GOT3 (cell line): ENCODE measurements at places on chromosomes 6 and 20.

DNA sequence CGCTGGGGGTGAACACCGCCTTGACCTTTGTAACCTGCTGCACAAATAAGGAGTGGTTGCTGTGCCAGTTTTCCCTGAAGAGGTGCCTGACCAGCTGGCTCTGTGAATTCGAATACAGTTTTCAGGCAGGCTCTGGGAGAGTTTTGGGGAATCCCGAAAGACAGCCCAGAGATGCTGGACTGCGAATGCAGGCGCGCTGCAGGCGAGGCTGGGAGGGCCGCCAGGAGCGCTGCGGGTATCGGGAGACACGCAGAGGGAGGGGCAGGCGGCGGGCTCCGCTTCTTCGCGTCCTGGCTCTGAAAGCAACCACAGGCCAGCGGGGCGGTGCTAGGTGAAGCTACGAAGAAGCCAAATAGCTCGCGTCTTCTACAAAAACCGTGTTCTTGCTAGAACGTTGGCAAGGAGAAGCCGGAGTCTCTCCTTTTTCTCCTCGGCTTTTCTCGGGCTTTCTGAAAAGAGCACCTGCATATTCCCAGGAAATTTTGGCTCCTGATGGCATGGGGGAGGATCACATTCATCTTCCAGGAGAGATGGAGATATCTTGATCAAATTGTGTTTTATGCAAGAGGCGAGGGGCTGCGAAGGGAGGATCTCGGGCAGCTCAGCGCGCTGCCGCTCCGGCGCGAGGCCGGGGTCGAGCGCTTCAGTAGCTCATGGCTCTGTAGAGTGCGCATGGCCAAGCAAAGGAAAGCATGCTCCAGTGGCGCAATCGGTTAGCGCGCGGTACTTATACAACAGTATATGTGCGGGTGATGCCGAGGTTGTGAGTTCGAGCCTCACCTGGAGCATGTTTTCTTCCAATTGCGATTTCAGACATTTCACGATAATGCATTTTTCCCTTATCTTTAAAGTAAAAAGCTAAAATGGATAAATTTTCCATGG lies 158.1 kb upstream of the ZNF184 start:
- no peak for DNase-seq

DNA sequence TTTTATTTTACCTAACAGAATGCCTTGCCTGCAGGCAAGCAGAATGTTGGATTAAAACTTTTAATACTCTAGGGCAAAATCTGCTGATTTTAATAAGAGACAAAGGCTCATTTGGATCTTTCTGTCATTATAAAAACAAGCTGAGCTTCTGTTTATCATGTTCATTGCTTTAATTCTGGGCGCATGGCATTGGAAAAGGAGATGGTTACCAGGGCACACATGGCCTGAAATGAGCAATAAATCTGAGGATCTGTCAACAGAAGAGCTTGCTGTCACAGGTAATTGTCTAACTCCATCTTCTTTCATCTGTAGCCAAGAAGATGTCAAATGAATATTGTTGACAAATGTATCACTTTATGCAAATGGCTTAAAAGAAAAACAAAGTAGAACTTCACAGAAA lies 439.6 kb downstream of the DOK5 start:
- DNase-seq = no peak

GRCh38 chr20:62741191-62741691 lies 32.6 kb downstream of the NTSR1 start:
- DNase-seq = no peak

DNA sequence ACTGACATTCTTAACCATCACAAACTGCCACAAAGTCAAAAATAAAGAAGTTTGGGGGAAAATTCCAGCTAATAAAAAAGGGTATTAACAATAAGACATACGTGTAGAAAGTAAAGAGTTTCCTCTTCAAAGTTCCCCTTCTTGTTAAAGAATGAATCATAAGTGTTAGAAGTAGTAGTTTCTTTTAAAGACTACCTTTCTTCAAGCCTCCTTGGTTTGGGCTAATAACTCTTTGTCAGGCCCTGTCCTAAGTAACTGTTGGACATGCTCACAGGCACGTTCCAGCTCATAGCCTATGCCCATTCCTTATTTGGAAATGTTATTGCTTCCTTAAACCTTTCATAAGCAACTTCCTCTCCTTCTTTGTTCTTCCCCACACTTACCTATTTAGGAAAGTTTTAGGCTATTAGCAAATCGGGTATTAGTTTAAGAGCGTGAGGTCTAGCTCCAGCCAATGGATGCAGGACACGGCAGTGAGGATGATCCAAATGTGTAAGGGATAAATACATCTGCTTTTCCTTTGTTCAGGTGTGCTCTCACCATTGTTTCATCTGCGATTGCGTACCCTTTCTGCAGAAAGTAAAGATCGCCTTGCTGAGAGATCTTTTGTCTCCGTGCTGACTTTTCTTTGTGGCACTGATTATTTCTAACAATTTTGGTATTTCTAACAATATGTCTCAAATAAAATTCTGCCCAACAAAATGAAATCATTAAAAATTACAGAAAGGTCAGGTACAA lies 64.9 kb downstream of the CHD6 start:
- DNase-seq = no peak

- DNase-seq = no peak
Observed at GRCh38 chr6:37182736-37183590, 13.0 kb downstream of the PIM1 start.

DNA sequence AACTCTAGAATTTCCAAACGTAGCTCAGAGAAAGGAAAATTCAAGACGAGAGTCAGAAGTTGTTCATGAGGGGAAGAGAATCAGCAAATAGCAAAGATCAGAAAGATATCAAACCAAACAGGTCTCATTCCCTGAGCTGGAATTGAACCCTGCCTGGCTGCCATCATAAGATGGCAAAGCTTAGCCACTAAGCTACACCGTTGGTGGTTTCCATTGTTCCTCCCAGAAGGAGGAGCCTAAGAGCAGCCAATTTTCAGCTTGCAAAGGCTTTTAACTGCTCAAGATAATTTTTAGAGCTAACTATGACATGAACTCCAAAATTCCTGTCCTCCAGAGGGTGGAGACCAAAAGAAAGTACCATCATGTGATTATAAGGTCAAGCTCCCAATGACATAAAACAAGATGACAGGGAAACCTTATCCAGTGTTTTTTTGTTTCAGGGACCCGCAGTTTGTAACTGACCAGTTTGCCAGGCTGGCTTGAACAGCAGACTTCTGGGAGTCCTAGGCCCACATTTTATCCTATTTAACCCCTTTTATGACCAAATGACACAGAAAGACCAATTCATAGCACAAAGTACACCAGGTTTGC lies 55.9 kb downstream of the COL11A2 start:
- DNase-seq = no peak

- DNase-seq = no peak
Observed at GRCh38 chr6:153673225-153673624, 365.8 kb upstream of the OPRM1 start.

DNA sequence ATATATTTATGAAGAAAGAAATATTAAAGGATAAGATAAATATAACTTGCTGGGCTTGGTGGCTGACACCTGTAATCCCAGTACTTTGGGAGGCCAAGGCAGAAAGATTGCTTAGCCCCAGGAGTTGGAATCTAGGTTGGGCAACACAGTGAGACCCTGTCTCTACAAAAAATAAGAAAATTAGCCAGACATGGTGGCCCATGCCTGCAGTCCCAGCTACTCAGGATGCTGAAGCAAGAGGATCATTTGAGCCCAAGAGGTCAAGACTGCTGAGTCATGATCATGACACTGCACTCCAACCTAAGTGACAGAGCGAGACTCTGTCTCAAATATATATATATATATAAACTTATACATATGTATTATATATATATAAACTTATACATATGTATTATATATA lies 164.0 kb downstream of the MRPL14 start:
- DNase-seq = no peak

GRCh38 chr6:166312832-166313231 lies 4.6 kb upstream of the PRR18 start:
- no peak for DNase-seq

DNA sequence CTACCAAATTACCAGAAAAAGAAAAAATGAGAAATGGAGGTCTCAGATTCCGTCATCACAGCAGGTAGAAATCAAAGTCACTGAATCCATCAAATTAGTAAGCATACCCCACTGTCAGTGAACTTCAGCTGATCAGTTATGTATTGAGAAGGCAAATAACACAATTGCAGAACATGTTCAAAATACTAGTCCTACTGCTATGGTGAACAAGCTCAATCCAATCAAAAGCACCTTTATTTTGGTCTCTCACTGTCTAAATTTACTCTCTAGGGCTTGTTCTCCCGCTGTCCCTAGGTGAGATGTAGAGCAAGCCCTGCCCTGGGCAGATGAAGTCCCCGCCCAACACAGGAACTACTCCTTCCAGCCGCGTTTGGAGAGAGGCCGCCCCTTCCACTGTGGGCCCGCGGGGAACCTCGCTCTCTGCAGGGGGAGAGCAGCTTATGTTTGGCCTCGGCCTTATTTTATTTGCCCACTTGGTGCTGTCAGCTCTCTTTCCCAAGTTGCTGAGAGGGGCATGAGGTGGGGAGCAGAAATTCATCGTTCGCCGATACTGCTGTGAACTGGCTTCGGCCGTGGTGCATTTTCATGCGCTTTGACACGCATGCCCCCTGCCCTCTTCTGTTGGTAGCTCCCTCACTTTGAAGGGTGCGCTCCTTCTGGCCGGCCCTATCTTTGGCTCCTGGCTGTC lies 14.3 kb upstream of the MAP1LC3A start:
- DNase-seq = peak; percentile 93

DNA sequence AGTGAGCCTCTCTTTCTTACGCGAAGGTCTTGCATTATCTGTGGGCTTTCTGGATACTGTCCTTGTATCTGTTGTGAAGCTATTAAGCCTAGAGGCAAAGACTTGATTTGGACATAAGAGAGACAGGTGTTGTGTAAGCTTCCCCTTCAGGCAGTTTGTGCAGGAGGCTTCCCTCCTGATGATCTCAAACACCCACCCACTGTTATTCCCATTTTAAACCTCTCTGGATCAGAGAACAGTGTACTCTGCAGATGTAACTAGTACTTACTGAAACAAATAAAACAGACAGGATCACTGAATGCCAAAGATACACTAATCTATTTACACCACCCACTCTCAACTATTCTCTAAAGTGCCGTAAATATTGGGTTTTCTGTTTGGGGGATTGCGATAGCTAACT lies 113.8 kb upstream of the RAB32 start:
- DNase-seq = no peak

DNA sequence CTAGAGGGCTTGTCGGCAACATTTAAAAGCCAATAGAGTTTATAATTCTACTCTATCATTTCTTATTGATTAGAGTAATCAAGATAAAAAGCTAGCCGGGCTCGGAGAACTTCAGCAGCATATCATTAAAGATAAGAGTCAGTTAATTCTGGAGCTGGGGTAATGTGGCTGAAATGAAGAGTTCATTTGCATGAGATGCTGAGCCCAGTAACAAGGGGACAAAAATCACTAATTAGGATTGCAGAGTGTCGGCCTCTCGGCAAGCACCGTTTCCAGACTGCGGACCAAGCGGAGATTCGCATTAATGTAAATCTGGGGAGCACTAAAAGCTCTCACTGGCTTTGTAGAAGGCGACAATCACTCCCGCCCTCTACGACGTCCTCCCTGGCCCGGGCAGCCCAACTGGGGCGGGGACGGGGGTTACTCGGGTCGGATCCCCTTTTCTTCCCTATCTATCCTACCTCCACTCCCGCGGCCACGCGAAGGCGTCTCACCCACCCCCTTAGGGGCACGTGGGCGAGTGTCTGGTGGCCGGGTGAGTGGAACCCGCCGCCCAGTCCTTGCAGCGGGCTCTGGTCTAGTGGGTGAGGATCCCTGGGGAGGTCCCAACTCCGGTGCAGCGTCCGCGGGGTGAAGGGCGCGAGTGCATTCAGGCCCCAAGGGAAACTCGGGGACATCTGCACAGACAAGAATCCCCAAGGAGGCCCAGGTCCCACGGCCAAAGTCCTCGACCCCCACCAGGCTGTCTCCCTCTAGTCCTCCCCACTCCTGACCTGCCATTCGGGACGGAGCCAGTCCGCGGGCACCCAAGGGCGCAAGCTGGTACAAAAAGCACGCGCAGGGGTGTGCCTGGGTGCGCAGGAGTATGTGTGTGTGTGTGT lies 42.2 kb upstream of the OSTM1 start:
- no peak for DNase-seq

DNA sequence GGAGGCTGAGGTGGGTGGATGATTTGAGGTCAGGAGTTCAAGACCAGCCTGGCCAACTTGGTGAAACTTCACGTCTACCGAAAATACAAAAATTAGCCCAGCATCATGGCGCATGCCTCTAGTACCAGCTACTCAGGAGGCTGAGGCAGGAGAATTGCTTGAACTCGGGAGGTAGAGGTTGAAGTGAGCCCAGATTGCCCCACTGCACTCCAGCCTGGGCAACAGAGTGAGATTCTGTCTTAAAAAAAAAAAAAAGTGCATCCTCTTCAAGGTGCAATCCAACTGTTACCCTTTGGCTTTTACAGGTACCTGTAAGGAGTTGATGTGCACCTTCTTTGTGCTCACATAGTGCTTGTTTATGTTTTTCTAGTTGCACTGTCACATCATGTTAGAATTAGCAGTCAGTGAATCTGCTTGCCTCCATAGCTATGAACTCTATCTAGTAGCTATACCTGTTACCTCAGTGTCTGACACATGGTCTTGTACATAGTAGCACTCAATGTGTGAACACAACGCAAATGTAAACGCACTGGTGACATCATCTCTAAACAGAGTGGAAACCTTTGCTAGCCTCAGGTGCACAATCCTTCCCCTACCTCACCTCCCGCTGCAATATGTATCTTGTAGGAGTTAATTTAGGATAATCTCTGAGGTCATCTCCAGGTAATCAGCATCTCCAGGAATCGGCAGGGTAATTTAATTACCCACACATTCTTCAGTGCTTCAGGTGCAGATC lies 9.7 kb downstream of the MSH5 start:
- DNase-seq = no peak

DNA sequence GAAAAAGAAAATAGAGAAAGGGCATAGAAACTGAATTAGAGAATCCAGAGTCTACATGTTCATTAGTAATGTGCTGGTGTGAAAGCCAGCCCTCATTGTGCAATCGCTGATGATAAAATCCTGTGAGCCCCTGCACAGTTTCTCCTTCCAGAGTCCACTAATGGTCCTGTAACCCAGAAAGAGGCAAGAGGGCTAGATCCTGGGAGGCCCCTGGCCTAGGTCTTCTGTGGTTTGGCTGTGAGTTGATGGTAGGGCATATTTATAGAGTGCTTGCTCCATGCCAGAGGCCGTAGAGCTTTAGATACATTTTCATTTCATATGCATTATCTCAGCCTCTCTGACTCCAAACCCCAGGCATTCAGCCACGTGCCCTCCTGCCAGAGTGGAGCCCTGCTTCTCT lies 94.9 kb upstream of the MTHFD1L start:
- DNase-seq = no peak

GRCh38 chr6:35028781-35029769 lies 112.1 kb downstream of the TCP11 start:
- no peak for DNase-seq
